ENCODE measurements at places on chromosomes 16 and 17. TPM values are rescaled to one million over a fixed set of nuclear protein-coding genes. Genes with fewer than 3 reads are reported as not detected.

MYH2 gene
- 42.5 TPM for total RNA-seq

RND2 gene
- total RNA-seq, result 0.35 TPM

WFIKKN1 gene
- 0.22 TPM for total RNA-seq

ZFP3 gene
- 6.3 TPM for total RNA-seq

SNAI3 gene
- 7.0 TPM for total RNA-seq

TMEM204 gene
- total RNA-seq, result 19.4 TPM

CLEC10A gene
- 1.9 TPM for total RNA-seq

SLC52A1 gene
- total RNA-seq, result 0.04 TPM

KRTAP16-1 gene
- not detected for total RNA-seq

C16orf96 gene
- 0.53 TPM for total RNA-seq

HIC1 gene
- 31.3 TPM for total RNA-seq

BLTP2 gene
- total RNA-seq, result 52.9 TPM

PRSS33 gene
- not detected for total RNA-seq

TERB1 gene
- not detected for total RNA-seq

KCNJ18 gene
- not detected for total RNA-seq

SPIRE2 gene
- total RNA-seq, result 1.6 TPM

RAMP2 gene
- 35.9 TPM for total RNA-seq

USP7 gene
- total RNA-seq, result 41.3 TPM

MYCBPAP gene
- total RNA-seq, result 0.66 TPM

DRC3 gene
- total RNA-seq, result 1.6 TPM

All from muscle of leg (tissue), 16 donors.